CD8-positive, alpha-beta memory T cell (primary cell): ENCODE measurements at places on chromosomes 12 and 14.

- DNase-seq = no peak
Measured at GRCh38 chr14:55814064-55814463, 234.1 kb downstream of the KTN1 start.

DNA sequence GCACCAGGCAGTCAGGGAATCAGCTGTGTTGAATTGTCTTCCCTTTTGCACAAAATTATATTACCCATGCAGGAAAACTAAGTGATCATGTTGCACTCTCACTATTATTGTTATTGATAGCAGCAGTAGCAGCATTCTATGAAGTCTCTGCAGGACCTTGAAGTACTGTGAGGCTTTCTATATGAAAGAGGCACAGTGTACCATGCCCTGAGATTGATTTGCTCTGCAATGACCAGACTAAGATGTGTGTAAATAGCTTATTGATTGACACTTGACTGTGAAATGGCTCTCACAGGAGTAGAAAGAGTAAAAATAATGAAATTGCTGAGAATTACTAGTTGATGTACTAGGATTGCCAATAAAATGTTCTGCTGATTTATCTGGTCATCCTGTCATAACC lies 99.9 kb downstream of the KICS2 start:
- no peak for DNase-seq

DNA sequence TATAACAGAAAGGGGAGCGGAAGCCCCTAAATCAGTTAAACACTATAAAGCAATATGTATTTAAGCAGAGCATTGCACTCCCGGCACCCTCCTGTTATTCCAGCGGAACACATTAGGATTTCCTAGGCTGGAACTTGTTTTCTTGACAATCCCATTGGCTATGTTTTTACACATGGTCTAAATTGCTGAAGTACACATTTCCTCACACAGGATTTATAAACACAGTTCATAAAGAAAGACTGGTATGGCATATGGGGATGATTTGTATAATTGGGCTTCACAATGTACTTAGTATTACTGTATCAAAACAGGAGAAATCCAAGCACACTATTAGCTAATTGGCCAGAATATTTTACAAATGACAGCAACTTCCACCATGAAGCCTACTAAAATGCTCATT lies 23.3 kb downstream of the PAX9 start:
- no peak for DNase-seq

- no peak for DNase-seq
Measured at GRCh38 chr12:49874142-49874897, 29.4 kb downstream of the FAIM2 start.

DNA sequence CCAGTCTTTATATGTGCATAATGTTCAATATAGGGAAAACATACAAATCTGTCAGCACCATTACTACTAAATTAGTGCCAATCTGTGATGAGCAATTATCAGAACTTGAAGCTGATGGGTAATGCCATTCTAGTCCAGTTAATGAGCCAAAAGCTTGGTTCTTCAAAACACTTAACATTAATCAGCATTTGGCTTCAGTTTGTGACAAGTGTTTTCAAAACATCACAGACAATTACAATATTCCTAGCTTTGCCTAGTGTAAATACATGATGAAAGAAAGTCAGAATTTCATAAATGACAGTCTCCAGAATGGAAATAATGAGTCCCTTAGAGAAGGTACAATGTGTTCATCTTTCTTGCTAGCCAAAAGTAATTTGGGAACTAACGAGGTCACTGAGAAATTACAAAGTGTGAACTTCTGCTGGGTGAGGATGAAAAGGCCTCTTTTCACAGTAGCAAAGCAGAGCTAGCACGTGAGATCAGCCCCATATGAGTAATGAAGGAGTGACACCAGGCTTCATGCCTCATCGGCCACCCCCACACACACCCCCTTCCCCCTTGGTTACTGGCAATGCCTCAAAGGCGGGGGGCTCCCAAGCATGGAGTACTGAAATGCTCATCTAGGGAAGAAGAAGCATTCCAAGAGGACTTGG lies 180.6 kb upstream of the EEA1 start:
- DNase-seq = no peak

DNA sequence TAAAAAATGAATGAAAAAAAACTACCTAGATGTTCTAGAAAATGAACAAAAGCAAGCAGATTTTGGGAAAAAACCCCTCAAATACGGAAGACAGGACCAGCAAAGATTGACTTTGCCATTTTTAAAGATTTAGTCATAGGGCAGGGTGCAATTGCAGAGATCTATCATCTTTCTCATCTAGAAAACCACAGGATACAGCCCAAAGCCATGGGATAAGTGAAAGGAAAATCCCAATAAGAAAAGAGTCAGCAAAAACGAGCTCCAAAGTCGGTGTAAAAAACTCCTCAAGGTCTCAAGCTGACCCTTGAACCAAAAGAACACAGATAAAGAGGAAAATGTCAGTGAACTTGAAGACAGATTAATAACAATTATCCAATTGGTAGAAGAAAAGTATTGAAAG lies 28.0 kb downstream of the CEP290 start:
- no peak for DNase-seq

DNA sequence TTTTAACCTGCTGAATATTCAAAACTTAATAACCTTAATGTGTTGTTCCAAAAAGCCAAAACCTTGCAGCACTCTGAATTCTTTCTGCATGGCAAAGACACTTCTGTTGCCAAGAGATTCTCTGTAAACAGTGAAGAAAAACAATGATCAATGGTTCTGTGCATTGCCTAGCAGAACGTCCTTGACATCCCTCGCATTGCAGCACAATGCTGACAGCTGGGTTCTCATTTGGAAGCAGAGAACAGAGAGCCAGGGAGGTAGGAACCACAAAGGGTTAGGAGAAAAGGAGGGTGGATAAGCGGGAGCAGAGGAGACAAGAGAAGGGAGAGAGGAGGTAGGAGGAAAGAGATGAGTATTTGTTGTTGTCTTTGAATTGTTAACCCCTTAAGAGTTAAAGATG lies 501.1 kb downstream of the NAV3 start:
- DNase-seq = no peak

DNA sequence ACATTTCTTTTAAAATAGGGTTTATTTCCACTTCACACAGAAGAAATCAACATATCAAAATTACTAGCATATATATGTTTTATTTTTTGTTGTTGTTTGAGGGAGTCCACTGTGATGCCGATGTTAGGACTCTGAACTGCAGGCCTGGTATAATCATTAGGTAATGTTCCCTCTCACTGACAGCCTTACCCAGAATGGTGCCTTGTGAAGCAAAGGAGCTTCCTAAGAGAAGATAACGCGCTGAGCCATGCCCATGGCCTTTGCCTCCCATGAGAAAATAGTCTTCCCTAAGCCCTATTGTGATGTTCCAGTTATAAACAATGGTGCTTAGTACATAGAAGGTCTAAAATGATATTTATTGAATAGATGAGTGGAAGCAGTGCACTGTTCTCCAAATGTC lies 12.0 kb downstream of the GNG2 start:
- DNase-seq = no peak

DNA sequence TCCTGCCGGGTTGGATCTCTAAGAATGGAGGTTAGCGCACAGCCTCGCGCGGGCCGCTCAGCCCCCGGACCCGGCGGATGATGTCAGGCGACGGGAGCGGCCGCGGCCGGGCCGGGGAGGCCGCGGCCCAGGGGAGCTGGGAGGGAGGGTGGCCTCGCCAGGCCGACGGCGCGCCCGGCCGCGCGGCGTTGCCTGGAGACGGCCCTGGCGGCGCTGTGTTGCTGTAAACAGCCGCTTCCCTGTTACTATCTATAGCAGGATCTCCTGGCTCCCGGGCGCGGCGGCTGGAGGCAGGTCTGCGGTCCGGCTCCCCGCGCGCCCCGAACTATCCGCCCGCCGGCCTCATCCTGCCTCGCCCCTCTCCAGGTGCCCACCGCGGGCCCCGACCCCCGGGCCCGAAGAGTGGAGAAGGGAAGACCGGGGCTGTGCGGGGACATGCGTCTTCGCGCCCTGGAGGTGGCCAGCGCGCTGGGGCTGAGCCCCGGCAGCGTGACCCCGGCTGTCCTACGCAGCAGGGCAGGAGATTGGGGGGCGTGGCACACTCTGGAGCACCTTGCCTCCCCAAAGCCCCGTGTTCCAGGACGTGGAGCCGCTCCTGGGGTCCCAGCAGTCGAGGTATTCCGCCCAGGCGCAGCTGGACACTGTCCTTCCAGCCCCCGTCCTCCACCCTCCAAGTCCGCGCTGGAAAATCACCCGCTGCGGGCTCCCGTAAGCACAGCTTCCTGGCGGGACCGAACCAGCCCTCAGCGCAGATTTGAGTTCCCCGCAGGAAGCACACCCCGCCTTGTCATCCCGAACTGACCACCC lies 1.4 kb upstream of the FOS start:
- DNase-seq = peak; percentile 68

DNA sequence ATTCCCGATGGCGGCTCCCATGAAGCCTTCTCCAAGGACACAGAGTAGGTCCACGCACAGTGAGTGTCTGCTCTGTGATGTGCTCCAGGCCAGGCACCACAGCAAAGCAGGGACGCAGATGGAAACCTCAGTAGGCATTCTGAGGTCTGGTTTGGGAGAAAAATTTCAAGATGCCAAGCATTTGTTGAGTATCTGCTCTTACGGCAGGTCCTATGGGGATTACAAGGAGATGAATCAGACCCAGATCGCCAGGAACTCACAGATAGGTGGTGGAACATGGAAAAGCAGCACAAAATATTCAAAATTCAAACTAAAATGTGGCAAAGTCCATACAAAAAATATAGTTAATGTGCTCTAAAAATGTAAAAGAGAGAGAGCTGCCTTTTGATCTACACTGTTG lies 684.9 kb upstream of the TMEM132C start:
- no peak for DNase-seq

- DNase-seq = peak; percentile 25
Measured at GRCh38 chr14:56491299-56492285, 88.0 kb upstream of the TMEM260 start.

- no peak for DNase-seq
Measured at GRCh38 chr12:124402248-124403066, 107.6 kb downstream of the RFLNA start.

GRCh38 chr12:119178544-119179334 lies at the start of gene HSPB8:
TSS of gene HSPB8 (plus strand) at chr12:119178931. CDS start at chr12:119179313, 382 bp downstream.
- DNase-seq = no peak

GRCh38 chr12:59076622-59077021 lies 156.3 kb upstream of the LRIG3 start:
- DNase-seq = no peak

- DNase-seq = no peak
Measured at GRCh38 chr12:67666605-67667004, 18.1 kb downstream of the DYRK2 start.

- no peak for DNase-seq
Measured at GRCh38 chr12:77833329-77833728, 2.6 kb downstream of the NAV3 start.

DNA sequence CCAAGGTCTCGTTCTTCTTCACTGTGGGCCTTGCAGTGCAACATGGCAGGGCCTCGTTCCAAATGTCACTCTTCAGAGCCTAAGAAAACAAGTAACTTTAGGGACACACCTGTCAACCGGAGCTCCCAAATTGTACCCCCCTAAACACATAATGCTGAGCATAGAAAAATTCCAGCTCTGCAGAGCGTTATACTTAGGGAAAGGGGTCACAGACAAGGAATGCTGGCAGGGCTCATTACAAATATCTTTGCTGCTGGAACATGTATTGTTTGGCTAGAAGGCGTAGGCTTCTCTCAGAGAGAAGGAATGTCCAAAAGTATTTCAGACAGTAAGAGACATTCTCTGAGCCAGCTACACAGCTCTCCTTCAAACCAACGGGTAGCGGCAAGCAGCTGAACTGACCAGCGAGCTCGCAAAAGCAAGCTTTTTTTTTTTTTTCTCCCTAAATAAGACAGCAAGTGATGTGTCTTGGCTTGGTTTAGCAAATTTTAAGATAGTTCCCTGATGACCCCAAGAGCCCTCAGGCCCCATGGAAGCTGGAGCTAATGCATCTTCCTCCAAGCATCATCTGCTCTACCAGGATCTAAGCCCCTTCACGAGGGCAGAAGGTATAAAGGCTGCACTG lies 24.5 kb downstream of the SSH1 start:
- DNase-seq = no peak

DNA sequence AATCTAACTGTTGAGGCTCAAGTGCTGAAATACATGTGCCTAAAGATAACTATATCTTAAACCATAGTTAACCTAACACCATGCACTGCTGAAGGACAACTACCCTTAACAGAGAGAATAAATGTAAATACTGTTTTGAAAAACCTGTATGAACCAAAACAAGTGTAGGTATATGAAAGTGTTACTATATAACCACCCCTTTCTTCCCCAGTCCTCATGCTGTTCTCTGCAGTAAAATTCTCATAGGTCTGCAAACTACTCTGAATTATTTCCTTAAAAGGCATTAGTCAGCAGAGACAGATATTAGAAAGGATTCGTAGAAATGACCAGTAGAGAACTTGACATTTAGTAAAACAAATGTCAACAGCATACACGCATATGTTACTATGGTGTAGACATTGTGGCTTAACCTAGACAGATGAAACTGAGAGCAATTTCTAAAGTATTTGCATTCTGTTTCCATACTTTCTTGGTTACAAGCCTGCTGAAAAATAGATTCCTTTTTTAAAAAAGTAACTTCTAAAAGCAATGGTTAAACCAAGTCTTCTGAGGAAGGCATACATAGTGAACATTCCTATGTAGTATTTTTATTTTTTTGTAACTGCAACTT lies 13.9 kb downstream of the CSRP2 start:
- no peak for DNase-seq

- DNase-seq = no peak
Measured at GRCh38 chr12:69343885-69344612, 4.1 kb upstream of the LYZ start.

- no peak for DNase-seq
Measured at GRCh38 chr12:15774819-15775218, 14.4 kb downstream of the EPS8 start.

GRCh38 chr14:102833341-102833740 lies 56.1 kb downstream of the TRAF3 start:
- DNase-seq = no peak

GRCh38 chr12:110074089-110074488 lies 25.8 kb upstream of the C12orf76 start:
- DNase-seq = no peak

DNA sequence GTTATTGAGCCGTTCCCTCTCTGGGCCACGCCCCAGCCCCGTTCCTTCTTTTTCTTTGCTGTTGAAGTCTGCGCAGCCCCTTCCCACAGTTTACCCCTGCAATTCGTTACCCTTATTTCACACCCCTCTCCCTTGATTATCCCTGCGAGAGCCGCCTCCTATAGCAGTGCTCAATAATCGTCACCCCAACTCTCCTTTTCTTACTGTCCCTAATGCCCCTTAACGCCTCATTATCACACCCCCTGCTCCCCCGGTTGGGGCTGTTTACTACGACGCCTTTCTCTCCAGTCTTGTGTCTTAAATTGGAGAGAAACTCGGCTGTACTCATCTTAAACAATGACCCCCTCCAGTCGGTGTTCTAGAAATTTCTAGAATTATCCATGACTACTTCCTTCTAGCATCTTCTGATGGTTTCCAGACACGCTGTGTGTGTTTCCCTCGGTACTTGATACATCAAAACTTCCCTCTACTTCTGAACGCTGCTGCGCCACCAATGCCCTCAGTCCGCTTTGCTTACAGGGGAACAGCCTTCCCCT lies 713 bp upstream of the FBXL14 start:
- DNase-seq = no peak

- DNase-seq = no peak
Measured at GRCh38 chr14:34425095-34425851, 36.8 kb downstream of the SPTSSA start.
